ENCODE measurements at places on chromosomes 1 and 21. TPM values are rescaled to one million over a fixed set of nuclear protein-coding genes. Genes with fewer than 3 reads are reported as not detected.

Gene CLSTN1
- polyA plus RNA-seq, result 19.2 TPM

Gene ATAD3C
- polyA plus RNA-seq, result 2.3 TPM

Gene AMPD1
- polyA plus RNA-seq, result not detected

Gene RORC
- polyA plus RNA-seq, result 10.6 TPM

Gene ATP1A4
- polyA plus RNA-seq, result not detected

Gene OPRD1
- 0.02 TPM for polyA plus RNA-seq

Gene GRIK1
- polyA plus RNA-seq, result not detected

Gene ZBTB37
- 1.1 TPM for polyA plus RNA-seq

Gene KRTAP11-1
- not detected for polyA plus RNA-seq

Gene IGSF5
- not detected for polyA plus RNA-seq

Gene SPRR2E
- polyA plus RNA-seq, result not detected

Gene LORICRIN
- not detected for polyA plus RNA-seq

Gene CELA3A
- not detected for polyA plus RNA-seq

Gene ANKRD45
- not detected for polyA plus RNA-seq

Gene HECTD3
- 29.7 TPM for polyA plus RNA-seq

Gene SZT2
- polyA plus RNA-seq, result 3.9 TPM

Gene SRGAP2C
- 4.5 TPM for polyA plus RNA-seq

Gene ALX3
- not detected for polyA plus RNA-seq

Gene CLDN19
- not detected for polyA plus RNA-seq

Gene MEX3A
- not detected for polyA plus RNA-seq

Gene TMEM269
- polyA plus RNA-seq, result 0.12 TPM

Gene JAM2
- 0.39 TPM for polyA plus RNA-seq

Gene KRTAP13-2
- polyA plus RNA-seq, result not detected

Gene ORC1
- polyA plus RNA-seq, result 1.8 TPM

Gene MPZ
- not detected for polyA plus RNA-seq

Gene LDLRAD2
- polyA plus RNA-seq, result not detected

Gene SH3D21
- 0.34 TPM for polyA plus RNA-seq

Gene THEM4
- 99.1 TPM for polyA plus RNA-seq

Gene MECR
- 10.1 TPM for polyA plus RNA-seq

Gene ARHGEF16
- not detected for polyA plus RNA-seq

Gene SLC35F3
- polyA plus RNA-seq, result 1.3 TPM

Gene RSPO1
- not detected for polyA plus RNA-seq

Gene HJV
- polyA plus RNA-seq, result not detected

Gene ABCA4
- not detected for polyA plus RNA-seq

Gene FALEC
- 0.42 TPM for polyA plus RNA-seq

Gene THEM5
- polyA plus RNA-seq, result not detected

Gene TIPRL
- polyA plus RNA-seq, result 45.3 TPM

Gene RHOU
- polyA plus RNA-seq, result 0.05 TPM

Gene COX20
- polyA plus RNA-seq, result 32.0 TPM

Gene MAP3K21
- 0.13 TPM for polyA plus RNA-seq

Gene THEMIS2
- polyA plus RNA-seq, result 59.2 TPM

Gene SLC1A7
- not detected for polyA plus RNA-seq

Gene PRRX1
- 0.11 TPM for polyA plus RNA-seq

Gene CD34
- not detected for polyA plus RNA-seq

Gene VANGL1
- 5.4 TPM for polyA plus RNA-seq

Gene KCNK2
- polyA plus RNA-seq, result not detected

Gene PGLYRP3
- not detected for polyA plus RNA-seq

Gene RNASEL
- 8.0 TPM for polyA plus RNA-seq

Gene LCK
- polyA plus RNA-seq, result 968 TPM

Gene HTR6
- not detected for polyA plus RNA-seq

Gene CD5L
- polyA plus RNA-seq, result not detected

Gene IL19
- not detected for polyA plus RNA-seq

Gene LRRC39
- not detected for polyA plus RNA-seq

Gene KIAA1614
- not detected for polyA plus RNA-seq

Gene KCNE2
- 0.31 TPM for polyA plus RNA-seq

Gene UTS2
- polyA plus RNA-seq, result 17.7 TPM

Gene SLC30A1
- 3.7 TPM for polyA plus RNA-seq

Gene RIPK4
- polyA plus RNA-seq, result not detected

Gene TENT5C
- 26.7 TPM for polyA plus RNA-seq

Measured in CD4-positive, CD25-positive, alpha-beta regulatory T cell (primary cell).